ENCODE measurements at places on chromosomes 3 and 15.

- DNase-seq, result no peak
Measured at GRCh38 chr3:133896002-133896761, 500 bp upstream of the RAB6B start.

DNA sequence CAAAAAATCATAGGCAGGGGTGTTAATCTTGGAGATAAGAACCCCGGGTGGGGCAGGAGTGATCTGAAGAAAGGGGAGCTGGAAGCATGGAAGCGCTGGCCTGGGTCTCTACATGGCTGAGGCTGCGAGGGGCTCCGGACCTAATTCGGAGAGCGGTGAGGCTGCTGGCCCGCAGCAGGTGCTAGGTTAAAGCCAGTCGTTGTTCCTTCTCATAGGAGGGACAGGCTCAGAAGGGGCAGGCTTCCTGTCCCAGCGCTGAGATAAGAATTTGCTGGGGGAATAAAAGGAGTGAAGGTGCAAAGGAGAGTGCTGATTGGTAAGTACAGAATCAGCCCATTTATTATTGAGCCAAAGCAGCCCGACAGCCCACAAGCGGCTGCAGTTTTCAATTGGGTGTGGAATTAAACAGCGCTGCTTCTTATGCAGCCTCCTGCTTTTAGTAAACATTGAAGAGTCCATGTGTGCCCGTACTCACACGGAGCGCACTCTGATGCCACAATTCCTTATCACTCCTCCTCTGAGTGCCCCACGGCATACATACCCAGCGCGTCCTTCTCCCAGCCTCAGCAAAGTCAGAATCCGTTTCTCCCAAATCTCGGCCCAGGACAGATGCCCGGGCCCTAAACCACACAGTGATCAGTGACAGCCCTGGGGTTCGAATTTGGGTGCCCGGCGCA lies 17.1 kb downstream of the CHST13 start:
- no peak for DNase-seq

DNA sequence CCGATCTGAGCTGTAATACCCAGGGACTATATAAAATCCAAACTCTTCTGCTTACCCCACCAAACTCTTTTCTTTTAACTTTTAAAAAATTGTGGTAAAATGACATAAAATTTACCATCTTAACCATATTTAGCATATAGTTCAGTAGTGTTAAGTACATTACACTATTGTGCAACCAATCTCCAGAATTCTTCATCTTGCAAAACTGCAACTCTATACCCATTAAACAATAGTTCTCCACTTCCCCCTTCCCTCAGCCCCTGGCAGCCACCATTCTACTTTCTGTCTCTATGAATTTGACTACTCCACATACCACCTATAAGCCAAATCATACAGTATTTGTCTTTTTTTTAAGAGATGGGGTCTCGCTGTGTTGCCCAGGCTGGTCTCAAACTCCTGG lies 38.7 kb downstream of the SENP8 start:
- DNase-seq, result no peak

DNA sequence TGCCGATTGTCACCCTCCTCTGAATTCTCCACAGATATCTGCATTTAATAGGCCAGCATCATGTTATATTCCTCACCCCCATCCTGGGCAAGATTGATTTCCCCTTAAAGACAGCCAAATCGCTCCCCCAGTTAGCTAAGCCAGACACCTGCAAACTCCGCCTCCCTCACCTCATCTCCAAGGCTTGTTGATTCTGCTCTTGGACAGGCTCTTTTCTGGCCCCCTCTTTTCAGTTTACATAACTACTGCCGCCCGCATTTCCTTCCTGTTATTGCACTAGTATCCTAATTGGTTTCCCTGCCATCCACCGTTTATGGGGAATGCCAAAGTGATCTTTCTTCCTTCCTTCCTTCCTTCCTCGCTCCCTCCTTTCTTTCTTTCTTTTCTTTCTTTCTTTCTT lies 214.7 kb upstream of the MRPL3 start:
- no peak for DNase-seq

GRCh38 chr3:94416768-94417167 lies 353.9 kb downstream of the NSUN3 start:
- DNase-seq, result no peak

- DNase-seq, result no peak
Measured at GRCh38 chr3:138950006-138950644, 3.1 kb downstream of the FOXL2NB start.

DNA sequence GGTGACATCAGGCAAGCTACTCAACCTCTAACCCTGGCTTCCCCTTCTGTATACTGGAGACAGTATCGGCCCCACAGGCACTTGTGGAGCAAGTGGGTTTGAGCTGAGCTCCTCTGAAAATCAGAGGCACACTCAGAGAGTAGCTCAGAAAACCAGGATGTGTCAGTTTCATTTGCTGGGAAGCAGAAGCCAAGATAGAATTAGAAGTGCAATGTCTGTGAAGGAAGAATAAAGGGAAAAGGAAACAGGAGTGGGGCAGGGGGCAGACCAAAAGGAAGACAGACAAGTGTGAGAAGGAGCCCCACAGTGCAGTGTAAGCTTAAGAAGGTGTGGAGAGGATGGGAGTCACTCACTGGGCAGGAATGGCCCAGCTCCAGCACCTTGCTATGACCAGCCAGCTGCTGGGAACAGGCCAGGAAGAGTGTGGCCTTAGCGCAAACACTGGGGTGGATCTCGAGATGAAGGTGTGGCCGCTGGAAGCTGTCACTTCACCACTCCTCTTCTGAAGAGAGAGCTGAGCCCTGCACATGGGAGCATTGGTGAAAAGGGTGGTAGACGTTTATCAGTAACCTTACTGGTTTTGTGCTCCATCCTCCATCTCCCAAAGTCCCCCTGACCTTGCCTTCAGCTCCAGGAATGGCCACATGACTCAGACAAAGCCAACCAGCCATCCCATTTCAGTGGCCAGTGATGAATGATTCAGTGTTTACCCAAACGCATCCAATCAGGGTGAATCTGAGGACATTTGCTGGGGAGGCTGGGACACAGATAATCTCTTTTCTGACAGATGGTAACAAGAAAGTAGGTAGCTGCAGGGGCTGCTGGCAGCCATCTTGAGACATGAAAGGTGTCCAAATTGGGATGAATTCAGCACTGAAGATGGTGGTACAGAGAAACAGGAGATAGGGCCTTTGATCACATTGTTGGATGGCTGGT lies 108.4 kb downstream of the SHQ1 start:
- DNase-seq, result no peak

DNA sequence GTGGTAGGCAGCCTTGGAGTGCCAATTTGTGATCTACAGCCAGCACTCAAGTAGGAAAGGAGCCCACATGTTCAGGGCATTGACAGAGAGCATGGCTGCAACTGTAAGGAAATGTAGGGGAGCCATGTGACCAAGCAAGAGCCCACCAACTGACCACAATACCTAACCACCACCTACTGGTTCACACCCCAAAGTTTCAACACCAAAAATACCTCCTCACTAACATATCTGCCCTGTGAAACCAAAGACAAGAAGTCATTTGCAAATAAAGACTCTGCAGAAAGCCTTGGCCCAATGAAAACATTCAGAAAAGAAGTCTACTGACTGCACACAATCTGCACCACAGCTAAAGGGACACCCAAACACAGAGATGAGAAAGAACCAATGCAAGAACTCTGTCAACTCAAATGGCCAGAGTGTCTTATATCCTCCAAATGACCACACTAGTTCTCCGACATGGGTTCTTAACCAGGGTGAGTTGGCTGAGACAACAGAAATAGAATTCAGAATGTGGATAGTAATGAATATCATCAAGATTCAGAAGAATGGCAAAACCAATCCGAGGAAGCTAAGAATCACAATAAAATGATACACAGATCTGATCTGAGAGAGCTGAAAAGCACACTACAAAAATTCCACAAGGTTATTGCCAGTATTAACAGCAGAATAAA lies 40.6 kb downstream of the SLC9C1 start:
- DNase-seq, result no peak

DNA sequence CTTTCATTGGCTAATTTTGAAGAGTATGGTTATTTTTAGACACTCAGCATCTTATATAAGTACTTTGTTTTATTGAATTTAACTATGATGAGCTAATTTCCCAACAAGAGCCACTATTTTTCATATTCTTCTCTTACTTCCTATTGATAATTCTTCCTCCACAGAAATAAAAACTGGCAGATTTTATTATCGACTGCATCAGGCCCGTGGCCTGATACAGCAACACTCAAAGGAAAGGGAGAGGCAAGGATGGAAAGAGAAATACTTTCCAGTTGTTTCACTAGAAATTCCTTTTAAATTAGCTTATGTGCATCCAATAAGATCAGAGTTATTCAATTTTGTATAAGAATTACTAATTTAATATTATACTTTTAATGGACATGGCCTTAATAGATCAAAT lies 886.3 kb downstream of the ROBO1 start:
- no peak for DNase-seq

DNA sequence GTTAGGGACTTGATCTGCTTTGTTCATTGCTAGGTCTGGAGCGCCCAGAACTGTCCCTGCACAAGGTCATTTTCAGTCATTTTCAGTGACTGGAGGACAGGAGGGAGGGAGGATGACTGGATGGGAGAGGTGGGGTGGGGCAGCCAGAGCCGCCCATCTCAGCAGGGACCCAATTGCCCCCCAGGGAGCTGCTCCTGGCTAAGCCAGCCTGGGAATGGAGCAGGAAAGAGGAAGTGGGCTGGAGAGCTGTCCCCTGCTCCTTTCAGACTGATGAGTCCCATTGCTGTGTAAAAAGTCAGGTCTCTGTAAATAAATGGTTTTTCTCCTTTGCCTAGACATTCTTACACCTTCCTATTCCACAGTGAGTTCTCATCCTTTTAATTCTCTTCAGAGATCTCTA lies 98.4 kb upstream of the RAD18 start:
- DNase-seq, result no peak

GRCh38 chr3:8470801-8471200 lies 30.8 kb upstream of the LMCD1 start:
- no peak for DNase-seq

DNA sequence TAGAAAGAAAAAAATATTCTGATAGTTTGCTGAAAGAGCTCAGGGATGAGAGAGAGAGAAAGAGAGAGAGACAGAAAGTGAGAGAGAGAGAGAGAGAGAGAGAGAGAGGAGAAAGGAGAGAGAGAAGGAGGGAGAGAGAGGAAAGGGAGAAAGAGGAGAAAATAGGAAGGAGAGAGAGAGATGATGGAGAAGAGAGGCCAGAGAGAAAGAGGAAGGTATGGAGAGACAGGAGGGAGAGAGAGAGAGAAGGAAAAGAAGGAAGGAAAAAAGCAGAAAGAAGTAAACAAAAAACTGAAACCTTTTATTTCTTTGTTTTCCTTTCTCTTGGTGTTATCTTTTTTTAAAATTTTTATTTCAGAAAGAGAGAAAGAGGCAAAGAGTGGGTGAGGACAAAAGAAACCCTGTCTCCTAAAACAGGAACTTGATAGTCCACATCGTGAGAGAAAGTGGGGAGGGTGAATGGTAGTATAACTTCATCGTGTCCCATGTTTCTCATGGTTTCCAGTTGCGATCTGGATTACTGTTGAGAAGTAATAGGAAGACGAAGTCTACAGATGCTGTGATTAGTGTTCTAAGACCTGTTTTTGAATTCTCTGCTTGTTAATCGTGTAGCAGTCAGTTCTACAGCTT lies 279.7 kb downstream of the LPP start:
- DNase-seq, result no peak

GRCh38 chr15:57797110-57797509 lies 90.6 kb downstream of the POLR2M start:
- no peak for DNase-seq

DNA sequence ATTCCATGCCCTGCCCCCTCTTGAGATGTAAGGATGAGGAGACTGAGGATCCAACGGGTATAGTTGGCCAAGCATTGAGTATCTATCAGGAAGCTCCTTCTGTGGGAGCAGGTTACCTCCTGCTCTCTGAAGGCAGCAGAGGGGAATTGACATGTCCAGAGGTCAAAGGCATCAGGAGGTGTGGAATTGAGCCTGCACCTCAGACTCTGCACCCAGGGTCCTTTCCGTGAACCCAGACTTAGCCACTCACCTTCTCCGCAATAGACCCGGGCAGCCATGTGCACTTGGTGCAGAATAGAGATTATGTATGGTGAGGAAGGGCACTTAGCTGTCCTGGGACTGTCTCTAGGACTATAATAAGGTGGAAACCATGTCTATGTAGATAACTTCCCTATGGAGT lies 399.0 kb upstream of the TPM1 start:
- DNase-seq, result no peak

- DNase-seq, result no peak
Measured at GRCh38 chr3:64151342-64151871, 73.9 kb downstream of the PRICKLE2 start.

DNA sequence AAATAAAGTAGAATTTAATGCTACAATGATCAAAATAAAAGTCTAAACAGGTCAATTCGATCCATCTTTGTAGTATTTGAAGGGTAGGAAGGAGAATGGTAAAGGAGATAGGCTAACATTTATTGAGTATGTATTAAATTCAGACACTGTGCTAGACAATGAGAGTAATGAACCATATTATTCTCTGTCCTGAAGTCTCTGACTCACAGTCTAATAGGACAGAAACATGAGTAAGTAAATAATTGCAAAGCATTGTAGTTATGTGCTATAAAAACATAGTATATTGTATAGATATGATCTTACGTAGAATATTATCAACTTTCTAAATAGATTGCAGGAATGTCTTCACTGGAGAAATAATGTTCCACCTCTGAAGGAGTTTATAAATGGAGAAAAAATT lies 64.5 kb downstream of the MDFIC2 start:
- no peak for DNase-seq

DNA sequence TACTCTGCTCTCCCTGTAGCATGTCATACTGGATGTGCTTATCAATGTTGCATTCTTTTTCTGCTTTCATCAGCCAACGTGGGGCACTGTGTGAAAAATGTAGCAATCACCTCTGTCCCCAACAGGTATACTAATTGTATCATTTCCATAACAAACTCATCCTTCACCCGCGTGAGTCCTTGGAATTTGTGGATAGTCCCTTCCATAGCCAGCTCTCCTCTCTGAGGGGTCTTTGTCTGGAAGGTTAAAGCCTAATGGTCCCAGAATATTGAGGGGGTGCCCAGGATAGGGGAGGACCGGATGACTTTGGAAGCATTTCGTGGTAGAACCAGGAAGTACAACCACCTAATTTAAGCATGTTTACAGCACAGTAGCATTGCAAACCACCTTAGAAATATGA lies 124.6 kb downstream of the FOXB1 start:
- DNase-seq, result no peak

GRCh38 chr3:141124715-141125114 lies 73.6 kb downstream of the SPSB4 start:
- DNase-seq, result no peak

- DNase-seq, result no peak
Measured at GRCh38 chr3:54582424-54582823, 345.4 kb downstream of the LRTM1 start.

DNA sequence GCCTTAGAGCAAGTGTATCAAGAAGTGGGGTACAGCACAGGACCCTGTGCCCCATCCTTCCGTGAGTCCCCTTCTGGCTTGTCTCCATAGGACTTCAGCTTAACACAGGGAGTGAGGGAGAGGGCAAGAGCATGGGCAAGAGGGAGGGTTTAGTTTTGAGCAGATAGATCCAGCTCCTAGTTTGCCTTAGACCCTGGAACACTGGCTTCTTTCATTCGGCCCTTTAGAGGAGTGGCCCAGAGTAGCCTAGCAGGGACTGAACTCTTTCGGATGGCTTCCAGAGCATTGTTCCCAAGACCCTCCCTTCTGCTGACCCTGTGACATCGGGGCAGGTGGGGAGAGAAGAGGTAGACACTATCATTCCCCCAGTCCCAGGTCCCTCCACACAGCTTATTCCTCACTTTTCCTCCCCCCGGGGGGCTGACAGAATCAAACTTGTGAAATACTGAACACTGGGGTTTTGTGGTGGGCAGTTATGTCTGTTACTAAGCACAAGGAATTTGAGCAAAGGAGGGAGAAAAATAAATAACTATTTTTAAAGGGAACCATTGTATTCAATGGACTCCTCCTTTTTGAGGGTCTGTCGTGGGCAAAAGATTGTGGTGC lies 289.6 kb upstream of the C2CD4B start:
- no peak for DNase-seq
